Upper lobe of left lung (tissue), 6 donors: ENCODE measurements at places on chromosomes 5 and 9.

GRCh38 chr9:107980984-107981383, 491.4 kb upstream of the KLF4 start:
- peaks cover 5% of the 10 kb centered on the region for H3K4me1 ChIP-seq
- no peaks in the 10 kb centered on the region for H3K27me3 ChIP-seq
- no peak overlapping the region for H3K4me3 ChIP-seq

GRCh38 chr9:127474592-127474991, 23.3 kb downstream of the LRSAM1 start:
- no peaks in the 10 kb centered on the region for H3K4me1 ChIP-seq
- no peak for DNase-seq
- no peak overlapping the region for H3K4me3 ChIP-seq
- no peak overlapping the region for H3K27ac ChIP-seq
- peaks cover 9% of the 10 kb centered on the region for H3K36me3 ChIP-seq

DNA sequence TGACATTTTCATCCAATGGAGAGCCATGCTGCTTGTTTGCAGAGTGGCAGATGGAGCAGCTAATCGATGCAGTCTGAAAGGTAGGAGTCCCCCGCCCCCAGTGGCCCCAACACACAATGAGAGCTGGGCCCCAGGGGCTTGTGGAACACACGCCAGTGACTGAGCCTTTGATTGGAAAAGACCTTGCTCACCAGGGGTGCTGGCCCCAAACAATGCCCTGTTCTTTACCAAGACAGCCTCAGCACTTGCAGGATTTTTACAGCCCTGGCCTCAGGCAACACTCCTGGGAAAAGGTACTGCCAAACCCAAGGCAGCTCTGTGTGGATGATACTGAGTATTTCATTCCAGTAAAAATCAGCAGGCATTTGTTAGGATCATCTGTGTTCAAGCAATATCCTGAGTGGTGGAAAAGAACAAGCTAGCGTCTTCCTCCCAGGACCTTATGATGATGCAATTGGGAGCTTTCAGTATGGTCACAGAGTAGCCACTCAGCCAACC, 276.8 kb upstream of the CLINT1 start:
- no peak overlapping the region for H3K4me3 ChIP-seq
- no peaks in the 10 kb centered on the region for H3K4me1 ChIP-seq
- no peak overlapping the region for H3K27ac ChIP-seq
- DNase-seq = no peak

DNA sequence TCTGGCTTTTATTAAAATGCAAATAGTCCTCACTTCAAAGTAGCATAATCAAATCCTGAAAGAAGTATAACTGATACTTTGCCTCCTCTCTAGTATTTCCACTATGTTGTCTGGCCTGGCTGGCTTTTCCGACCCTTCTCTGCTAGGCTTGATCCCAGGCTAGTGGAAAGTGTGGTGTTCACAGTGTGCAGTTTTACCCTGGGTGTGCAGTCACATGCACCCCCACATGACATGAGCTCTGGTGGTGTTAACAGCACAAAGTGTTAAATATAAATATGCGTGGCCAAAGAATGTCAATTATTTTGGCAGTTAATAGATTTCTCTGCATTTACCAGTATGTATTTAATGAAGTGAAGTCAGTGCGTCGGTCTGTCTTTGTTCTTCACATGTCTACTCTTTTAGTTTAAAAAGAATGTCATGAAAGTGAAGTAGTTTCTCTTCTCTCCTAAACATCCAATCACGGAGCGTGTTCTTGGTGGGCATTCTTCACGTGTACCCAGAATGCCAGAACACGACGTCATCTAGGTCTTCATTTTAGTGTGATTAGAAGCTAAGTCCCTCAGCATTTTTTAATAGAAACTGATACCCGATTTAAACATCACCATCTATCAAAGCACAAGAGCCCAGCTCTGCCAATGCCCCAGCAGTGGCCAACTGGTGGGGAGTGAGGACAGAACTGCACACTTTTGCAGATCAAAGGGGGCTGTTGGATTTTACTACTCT, 286.4 kb downstream of the FANCC start:
- no peak for DNase-seq
- H3K4me3 ChIP-seq = no peak overlapping the region
- H3K27ac ChIP-seq = peak overlapping the region; percentile 63
- peaks cover 39% of the 10 kb centered on the region for H3K4me1 ChIP-seq
- peaks cover 3% of the 10 kb centered on the region for H3K36me3 ChIP-seq
- H3K27me3 ChIP-seq = no peaks in the 10 kb centered on the region
